ENCODE measurements at places on chromosomes 1 and 21.

GRCh38 chr1:179826626-179827280 lies 50.9 kb downstream of the TOR1AIP2 start:
- DNase-seq, result no peak

- no peak for DNase-seq
These were observed 41.3 kb downstream of the TTC13 start for GRCh38 chr1:230937371-230937770.

DNA sequence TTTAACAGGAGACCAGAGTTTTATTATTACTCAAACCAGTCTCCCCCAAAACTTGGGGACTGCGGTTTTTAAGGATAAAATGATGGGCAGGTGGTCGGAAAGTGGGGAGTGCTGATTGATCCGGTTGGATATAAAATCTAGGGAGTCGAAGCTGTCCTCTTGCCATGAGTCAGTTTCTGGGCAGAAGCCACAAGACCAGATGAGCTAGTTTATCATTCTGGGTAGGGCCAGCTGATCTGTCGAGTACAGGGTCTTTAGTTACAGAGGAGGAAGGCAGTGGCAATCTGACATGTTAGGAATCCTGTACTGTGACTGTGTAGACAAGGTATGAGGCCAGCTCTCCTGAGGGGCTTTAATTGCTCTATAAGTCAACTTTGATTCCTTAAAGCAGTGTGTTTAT lies 22.9 kb upstream of the FOXE3 start:
- DNase-seq, result no peak

DNA sequence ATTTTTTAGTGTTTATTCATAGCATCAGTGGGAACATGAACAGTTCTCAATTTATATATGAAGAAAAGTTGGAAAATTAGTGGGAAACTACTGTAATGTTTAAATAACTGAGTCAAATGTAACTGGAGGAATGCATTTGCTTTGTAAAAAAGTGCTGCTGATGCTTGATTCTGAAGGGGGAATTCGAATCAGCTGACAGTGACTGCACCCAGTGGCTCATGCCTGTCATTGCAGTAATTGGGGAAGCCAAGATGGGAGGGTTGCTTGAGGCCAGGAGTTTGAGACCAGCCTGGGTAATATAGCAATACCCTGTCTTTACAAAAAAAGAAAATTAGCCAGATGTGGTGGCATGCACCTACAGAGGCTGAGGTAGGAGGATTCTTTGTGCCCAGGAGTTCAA lies 398.4 kb downstream of the ZP4 start:
- no peak for DNase-seq

- DNase-seq, result no peak
These were observed 11.6 kb upstream of the OLFML2B start for GRCh38 chr1:162035241-162035640.

- no peak for DNase-seq
These were observed 122.5 kb downstream of the GLIS1 start for GRCh38 chr1:53616511-53616910.
